ENCODE measurements at places on chromosomes 3 and 15.

DNA sequence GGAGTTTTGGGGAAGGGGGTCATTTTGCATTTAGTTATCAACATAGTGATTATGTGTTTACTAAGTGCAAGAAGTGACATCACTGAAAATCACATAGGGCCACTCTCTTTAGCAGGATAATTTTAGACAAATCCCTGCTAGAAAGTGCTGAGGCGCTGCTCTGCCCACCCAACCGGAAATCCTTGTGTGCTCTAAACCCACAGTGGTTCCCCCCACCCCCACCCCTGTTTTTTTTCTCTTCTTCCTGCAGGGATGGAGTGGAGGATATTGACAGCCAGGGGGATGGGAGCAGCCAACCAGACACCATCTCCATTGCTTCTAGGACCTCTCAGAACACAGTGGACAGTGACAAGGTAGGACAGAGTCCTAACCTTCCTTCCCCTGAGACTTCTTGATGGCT lies 234.2 kb upstream of the UMPS start:
- DNase-seq, result no peak

DNA sequence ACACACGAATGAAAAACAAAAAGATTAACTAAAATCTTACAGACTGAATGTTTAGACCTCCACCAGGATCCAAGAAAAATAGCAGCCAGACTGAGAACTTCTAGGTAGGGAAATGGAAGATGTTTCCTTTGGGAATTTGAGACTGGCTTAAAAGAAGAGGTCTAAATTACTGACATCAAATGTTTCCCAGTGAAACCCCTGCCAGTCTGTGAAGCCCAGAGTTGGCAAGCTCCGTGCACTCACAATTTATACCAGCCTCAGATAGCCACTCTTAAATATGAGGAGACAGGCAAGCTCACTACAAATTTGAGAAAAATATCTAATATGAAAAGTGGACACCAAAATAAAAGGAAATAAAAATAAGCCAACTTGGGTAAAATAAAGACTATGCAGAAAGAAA lies 700.5 kb upstream of the ZNF385D start:
- DNase-seq, result no peak

- DNase-seq, result no peak
These were observed 118.8 kb downstream of the ADAMTS9 start for GRCh38 chr3:64568895-64569517.

DNA sequence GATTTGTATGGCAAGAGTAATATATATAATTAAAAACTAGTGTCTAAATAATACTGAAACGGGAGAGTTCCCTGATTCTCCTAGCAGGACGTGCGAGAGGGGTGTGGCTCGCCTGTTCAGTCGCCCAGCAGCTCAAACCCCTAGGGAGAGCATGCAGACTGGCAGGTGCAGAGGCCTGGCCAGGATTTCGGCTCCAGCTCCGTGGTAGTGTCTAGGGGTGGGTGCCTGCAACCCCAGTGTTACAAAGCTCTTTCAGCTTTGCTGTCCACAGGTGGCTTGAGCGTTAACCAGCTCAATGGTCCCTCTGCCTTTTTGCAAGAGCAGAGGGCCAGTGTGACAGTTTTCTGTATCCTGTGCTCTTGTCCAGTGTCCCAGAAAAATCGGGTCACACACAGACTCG lies 226.6 kb downstream of the ALCAM start:
- DNase-seq, result no peak

DNA sequence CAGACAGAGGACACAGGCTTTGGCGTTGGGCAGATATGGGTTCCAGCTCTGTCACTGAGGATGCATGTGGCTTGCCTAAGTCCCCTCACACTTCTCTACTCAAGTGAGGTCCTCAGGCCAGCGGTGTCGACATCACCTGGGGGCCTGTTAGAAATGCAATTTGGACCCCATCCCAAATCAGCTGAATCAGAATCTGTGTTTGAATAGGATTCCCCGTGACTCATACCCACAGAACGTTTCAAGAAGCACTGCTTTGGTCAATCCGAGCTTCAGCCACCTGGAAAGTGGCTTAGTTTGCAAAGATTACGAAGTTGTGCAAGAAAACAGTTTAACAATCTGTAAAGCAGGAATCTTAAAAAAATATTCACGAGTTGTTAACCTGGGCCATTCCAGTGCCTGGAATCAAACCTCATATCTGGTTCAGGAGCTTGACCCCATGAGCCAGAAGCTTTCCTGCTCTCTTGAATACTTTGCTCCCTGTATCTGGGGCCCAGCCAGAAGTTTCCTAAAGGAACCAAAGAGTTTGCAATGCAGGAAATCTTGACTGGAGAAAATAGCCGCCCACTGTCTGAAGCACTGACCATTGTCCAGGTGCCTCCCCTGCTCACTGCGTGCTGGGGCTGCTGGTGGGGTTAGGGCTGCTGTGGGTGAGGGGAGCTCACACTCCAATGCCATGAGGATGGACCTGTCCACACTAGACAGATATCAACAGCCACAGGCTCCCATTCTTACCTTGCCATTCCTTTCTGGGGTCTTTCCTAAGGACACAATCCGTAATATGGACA lies 208.5 kb upstream of the LINGO1 start:
- peak; percentile 6 for DNase-seq

- DNase-seq, result no peak
These were observed 9.7 kb downstream of the TRPM7 start for GRCh38 chr15:50676799-50677483.

DNA sequence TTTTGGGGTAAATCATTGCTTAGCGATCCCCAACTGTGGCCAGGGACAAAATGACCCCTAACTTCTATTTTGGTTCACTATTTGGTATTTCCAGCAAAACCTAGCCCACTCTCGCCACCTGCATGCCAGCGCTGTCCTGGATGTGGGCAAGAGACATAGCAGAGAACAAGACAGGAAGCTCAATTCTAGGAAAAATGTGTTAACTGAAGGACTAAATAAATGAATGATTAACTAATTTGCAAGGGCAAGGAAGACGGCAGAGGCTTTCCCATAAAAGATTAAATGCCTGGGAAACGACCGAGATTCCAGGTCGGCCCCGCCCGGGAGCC lies 408 bp downstream of the NICN1 start:
- no peak for DNase-seq

DNA sequence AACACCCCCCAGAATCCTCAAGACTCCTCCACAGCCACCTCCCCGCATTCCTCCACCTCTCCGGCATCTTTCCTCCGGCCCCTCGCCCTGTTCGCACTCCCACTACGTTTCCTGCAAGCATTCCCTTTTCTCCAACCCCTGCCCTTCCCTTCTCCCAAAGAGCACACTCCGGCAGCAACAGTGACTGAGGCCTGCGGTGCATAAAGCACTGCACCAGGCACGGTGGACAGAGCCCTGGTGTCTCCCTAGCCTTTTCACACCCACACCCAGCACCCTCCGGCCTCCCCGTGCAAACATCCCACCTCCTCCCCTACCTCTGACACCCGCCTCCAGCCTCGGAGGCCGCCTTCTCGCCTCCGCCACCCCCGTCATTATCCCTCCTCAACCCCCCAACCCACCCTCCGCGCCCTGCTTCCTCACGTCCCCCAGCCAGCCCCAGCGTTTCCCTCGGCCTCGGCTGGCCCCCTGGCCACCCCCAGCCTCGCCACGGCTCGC lies 577 bp downstream of the ZNF148 start:
- DNase-seq, result no peak

GRCh38 chr3:40585381-40586016 lies 60.7 kb downstream of the ZNF621 start:
- peak; percentile 27 for DNase-seq

DNA sequence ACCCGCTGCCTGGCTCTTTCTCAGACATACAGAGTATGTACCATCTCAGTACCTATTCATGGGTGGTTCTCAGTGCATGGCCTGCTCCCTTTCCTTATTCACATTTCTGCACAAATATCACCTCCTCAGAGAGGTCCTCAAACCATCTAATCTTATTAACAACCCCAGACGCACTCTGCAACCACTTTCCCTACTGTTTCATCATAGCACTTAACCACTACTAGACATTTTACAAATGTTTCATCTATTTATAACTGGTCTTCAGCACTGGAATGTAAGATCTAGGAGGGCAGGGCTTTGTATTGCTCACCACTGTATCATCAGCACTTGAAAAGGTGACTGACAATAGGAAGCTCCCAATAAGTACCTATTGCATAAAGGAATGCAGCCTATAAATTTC lies 45.1 kb downstream of the TNIK start:
- no peak for DNase-seq

GRCh38 chr3:73540969-73541740 lies 83.6 kb downstream of the PDZRN3 start:
- DNase-seq, result no peak

DNA sequence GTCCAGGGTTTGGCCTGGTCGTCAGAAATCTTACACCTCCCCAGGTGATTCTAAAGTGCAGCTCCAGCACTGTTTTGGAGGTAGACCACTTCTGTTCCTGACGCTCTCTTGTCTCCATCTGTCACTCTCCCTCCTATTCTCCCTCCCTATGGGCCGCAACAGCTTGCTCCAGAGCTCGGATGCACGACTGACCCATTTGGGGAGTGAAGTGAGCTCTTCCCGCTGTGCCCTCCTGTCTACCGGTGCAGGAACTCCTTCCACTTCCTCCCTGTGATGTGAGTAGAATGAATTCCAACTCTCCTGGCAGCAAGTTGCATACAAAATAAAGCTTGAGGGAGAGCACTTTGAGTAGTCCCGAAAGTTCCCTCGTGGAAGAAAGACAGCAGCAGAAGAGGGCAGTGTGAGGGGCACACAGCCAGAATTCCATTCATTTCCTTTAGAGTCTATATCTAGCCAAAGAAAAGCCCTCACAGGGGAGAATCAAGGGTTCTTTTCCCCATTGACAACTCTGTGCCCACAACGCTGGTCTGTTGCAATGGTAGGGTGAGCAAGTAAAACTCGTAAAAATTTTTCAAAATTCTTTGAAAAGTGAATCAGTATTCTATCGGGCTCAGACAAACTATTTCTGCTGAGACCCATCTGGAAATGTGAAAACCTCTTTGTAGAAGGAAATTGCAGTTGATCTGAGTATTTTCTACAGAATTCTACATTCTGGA lies 39.9 kb upstream of the BDH1 start:
- DNase-seq, result no peak

DNA sequence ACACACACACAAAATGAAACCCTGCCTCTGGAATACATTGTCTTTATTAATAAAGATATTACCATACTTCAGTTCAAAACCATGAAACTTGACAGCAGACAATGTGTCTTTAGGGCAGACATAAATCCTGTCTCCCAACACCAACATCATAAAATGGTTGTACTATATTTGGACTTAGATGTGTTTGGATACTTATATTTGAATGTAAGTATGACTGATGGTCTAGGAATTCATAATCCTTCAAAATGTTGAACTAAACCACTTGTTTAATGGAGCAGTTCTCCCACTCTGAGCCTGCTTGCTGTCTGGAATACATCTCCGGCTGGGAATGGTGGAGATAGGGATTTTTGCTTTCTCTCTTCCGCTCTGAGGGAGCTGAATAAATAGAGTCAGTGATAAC lies 10.6 kb downstream of the FBN1 start:
- no peak for DNase-seq

- no peak for DNase-seq
These were observed 612 bp upstream of the TBL1XR1 start for GRCh38 chr3:177197727-177198460.

GRCh38 chr3:38853011-38853410 lies 37.0 kb upstream of the SCN10A start:
- DNase-seq, result no peak

DNA sequence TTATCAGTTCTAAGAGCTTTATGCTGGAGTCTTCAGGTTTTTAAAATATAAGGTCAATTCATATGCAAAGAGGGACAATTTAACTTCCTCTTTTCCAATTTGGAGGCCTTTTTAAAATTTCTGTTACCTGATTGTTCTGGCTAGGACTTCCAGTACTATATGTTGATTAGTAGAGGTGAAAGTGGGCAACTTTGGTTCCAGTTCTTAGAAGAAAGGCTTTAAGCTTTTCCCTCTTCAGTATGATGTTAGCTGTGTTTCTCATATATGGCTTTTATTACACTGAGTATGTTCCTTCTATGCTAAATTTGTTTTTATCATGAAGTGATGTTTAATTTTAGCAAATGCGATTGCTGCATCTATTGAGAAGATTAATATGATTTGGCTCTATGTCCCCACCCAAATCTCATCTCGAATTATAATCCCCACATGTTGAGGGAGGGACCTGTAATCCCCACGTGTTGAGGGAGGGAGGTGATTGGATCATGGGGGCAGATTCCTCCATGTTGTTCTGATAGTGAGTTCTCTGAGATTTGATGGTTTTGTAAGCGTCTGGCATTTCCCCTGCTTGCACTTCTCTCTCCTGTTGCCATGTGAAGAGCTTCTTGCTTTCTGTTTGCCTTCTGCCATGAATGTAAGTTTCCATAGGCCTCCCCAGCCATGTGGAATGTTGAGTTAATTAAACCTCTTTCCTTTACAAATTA lies 33.8 kb downstream of the FAIM start:
- DNase-seq, result no peak

- no peak for DNase-seq
These were observed 72.9 kb downstream of the MOBP start for GRCh38 chr3:39540162-39540921.

DNA sequence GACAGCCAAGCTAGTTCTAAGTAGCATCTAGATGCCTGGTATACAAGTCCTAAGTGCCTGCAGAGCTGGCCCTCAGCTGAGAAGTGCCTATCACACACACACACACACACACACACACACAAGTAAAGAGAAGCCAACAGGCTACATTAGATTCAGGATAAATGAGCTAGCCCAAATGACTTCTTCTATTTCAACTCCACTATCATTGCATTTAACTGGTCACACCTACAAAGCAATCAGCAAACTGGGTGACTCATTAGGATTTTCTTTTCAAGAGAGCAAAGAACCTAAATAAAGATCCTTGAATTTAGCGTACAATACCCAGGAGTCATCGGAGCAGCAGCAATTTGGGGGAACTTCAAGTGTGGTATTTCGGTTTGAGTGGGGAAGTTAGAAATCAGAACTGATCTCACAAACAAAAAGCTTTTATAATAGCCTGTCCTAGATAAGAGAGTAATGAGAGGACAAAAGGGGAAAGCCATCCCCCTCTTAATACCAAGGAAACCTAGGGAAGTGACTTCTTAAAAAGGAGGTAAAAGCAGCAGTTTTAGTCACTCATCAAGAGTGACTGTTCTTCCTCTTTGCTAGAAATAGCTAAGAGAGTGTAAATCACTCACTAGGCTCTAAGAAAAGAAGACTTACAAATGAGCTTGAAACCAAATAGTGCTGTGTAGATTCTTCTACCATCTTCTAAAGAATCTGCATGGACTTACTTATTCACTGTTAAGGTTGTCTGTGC lies 112.7 kb downstream of the TNIK start:
- no peak for DNase-seq

DNA sequence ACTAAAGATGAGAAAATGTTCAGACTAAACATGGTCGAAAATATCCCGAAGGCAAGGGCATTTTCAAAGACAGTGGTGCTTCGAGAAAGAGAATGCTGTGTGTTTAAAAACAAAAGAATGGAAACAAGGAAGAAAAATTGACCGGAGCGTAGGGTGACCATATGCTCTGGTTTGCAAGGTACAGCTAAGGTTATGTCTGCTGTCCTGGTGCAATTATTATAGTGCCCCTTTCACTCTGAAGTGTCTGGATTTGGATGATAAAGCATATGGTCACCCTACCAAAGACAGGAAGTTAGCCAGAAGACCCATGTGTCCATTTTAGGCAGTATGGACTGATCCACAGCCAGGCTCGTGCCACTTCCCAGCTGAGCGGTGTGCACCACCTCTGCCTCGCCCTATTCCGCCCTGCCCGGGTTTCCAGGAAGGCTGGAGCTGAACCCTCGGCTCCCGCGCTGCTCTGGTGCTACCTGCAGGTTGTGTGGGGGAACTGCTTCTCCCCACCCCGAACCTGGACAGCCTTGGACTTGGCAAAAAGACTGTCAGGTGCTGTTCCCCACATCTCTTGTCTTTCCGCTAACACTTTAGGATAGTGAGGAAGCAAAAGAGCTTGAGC lies 25.2 kb downstream of the GOLGA6D start:
- peak; percentile 33 for DNase-seq

All from right hindlimb (tissue), 1 donor.